Coronary artery (tissue), 2 donors: ENCODE measurements at places on chromosomes 3 and 15.

- no peak for DNase-seq
Measured at GRCh38 chr15:39228889-39229288, 352.0 kb upstream of the THBS1 start.

DNA sequence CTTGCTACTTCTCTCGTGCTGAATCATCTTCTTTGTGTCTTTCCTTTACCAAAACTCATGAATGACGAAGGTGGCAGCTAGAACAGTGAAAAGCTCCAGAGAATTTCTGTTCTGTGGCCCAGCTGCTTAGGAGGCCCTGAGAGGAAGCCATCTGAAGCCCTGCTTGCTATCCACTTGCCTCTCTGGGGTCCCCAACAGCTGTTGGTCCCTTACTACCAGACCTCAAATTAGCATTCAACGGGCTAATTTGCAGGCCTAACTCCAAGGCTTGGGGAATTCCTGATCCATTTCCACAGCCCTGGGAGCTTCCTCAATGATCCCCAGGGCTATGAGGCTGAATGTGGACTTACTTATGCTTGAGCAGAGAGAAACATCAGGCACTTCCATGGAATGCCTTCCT is 37.5 kb upstream of the FSTL1 start:
- no peak for DNase-seq

GRCh38 chr15:55676507-55676906 is 66.4 kb downstream of the PRTG start:
- no peak for DNase-seq

- no peak for DNase-seq
Measured at GRCh38 chr3:159866201-159866746, 122.4 kb upstream of the IL12A start.

DNA sequence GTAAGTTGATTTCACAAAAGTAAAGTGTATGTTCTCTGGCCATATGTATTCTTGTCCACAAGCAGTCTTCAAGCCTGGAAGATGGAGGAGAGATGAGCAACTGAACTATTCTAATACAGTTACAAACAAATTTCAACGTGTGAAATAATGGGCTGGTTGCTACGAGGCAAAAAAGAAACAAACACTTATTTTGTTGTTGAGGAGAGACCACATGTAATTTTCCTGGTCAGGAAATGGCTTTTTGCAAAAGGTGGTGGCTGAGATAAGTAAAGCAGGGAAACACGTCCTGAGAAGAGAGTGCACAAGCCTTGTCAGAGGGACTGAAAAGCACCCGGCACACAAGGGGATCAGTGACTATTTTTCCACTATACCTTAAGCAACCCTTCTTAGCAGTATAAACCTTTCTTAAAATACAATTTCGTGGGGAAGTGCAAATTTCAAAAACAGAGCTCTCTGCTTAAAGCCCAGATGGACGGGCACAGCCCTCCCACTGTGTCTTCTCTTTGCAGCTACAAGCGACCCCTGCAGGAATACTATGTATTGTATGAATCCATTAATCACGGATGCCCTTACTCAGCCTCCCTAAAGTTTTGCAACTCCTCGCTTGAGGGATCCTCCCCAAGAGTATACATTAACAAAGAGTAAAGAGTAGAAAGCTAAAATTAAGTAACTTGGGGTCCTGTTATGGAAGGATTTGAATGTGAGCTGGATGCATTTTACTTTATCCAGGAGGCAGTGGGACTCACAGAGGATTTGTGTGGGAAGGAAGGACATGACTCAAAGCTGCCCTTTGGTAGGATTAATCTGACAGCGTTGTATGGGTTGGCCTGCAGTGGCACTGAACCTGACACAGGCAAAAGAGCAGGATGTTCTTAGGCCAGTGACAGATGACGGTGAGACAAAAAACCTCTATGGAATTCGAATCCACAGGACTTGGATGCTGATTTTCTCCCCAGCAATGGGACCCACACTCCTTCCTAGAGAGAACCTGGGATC is 253.7 kb downstream of the IL5RA start:
- no peak for DNase-seq
